Glomerular endothelial cell (primary cell): ENCODE measurements at places on chromosomes 12 and 14. TPM values are rescaled to one million over a fixed set of nuclear protein-coding genes. Genes with fewer than 3 reads are reported as not detected.

DNA sequence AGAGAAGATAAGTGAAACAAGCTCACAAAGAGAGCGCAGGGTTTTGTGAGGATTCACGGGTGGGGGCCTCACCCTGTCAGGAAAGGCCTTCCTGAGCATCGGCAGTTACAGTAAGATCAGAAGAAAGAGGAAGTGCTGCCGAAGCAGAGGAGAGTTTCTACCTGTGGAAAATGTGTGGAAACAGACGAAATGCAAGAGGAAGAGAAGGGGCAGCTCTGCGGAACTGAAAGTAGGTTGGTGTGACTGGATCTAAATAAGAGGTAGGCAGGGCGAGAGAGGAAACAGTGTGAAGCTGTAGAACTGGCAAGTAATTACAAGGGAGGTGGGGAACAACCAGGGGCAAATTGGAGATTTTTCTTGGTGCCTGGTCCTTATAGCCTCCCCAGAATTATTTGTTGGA is 2.6 kb downstream of the GPR68 start:
- DNase-seq, result no peak

Gene SLC8A3
- 0.06 TPM in 1 of 2 replicates, not detected in the other for total RNA-seq

Gene PCED1B
- total RNA-seq, result 0.70 and 1.9 TPM in 2 replicates

GRCh38 chr12:23140710-23141109 is 515.7 kb downstream of the ETNK1 start:
- DNase-seq, result no peak

Gene ANO4
- total RNA-seq, result 0.05 and 1.6 TPM in 2 replicates
